RCC 7860 (cell line): ENCODE measurements at places on chromosomes 2 and 18.
A peak's percentile ranks its signal among the peaks of the same experiment; 100 is the strongest.

GRCh38 chr2:106781196-106781595 lies 104.8 kb downstream of the ST6GAL2 start:
- no peak for DNase-seq

- DNase-seq = no peak
Measured at GRCh38 chr18:26568926-26569665, 20.7 kb upstream of the KCTD1 start.

- DNase-seq = peak; percentile 22
Measured at GRCh38 chr2:185291035-185291647, 447.5 kb upstream of the FSIP2 start.

- no peak for DNase-seq
Measured at GRCh38 chr2:216763396-216763795, 68.0 kb upstream of the IGFBP5 start.

DNA sequence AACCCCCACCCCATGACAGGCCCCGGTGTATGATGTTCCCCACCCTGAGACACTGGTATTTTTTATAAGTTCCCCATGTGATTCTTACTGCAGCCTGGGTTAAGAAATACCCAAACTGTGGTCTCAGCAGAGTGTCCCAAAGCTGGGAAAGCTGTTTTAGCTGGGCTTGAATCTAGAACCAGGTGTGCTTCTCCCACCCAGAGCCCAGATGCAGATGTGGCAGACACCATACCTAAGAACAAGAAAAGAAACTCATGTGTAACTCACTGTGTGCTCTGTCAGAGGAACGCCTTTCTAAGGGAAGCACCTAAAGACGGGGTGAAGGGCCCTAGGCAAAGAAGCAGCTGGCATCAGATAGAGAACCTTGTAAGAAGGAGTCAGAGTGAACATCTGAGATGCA lies 23.9 kb downstream of the DOK1 start:
- no peak for DNase-seq
